Neural crest cell (in vitro differentiated cells): ENCODE measurements at places on chromosomes 5 and 9. TPM values are rescaled to one million over a fixed set of nuclear protein-coding genes. Genes with fewer than 3 reads are reported as not detected.

Gene TYRP1
- total RNA-seq = not detected in 2 replicates

Gene PTPDC1
- total RNA-seq = 9.5 and 10.1 TPM in 2 replicates

Gene PCDHGC5
- 2.2 and 3.0 TPM in 2 replicates for total RNA-seq

Gene DMRT3
- not detected in 2 replicates for total RNA-seq

Gene NREP
- total RNA-seq = 382 and 404 TPM in 2 replicates

Gene LCN1
- not detected in 2 replicates for total RNA-seq

Gene DNAH5
- total RNA-seq = 0.12 and 0.20 TPM in 2 replicates

Gene ACTL7B
- total RNA-seq = not detected in 2 replicates

Gene IFNE
- 0.16 TPM in 1 of 2 replicates, not detected in the other for total RNA-seq
